ENCODE measurements at places on chromosomes 16 and 17.
A peak's percentile ranks its signal among the peaks of the same experiment; 100 is the strongest.

- no peak for DNase-seq
Observed at GRCh38 chr16:53069772-53070171, 15.0 kb downstream of the CHD9 start.

GRCh38 chr17:45900136-45900535, 5.8 kb downstream of the MAPT start:
- no peak for DNase-seq

- DNase-seq = no peak
Observed at GRCh38 chr16:69839240-69839688, 77.1 kb downstream of the WWP2 start.

DNA sequence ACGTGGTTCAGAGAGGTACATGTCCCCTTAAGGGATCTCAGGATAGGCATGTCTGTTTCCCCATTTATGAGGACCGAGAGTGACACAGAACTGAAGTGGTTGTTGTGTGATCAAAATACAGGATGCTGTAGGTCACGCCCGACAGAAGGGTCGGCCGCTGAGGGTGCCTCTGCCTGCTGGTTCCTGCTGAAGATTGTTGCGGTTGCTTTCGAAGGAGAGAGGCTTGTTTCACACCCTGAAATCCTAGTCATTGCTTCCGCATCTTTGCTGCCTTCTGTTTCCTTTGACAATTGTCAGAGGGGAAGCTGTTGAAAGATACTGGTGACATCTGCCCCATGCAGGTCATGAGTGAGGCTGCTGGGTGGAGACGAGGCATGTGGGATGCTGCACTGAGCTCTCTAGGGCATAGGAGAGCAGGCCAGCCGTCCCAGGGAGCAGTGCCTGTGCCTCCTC, 3.8 kb upstream of the NAT9 start:
- DNase-seq = no peak

DNA sequence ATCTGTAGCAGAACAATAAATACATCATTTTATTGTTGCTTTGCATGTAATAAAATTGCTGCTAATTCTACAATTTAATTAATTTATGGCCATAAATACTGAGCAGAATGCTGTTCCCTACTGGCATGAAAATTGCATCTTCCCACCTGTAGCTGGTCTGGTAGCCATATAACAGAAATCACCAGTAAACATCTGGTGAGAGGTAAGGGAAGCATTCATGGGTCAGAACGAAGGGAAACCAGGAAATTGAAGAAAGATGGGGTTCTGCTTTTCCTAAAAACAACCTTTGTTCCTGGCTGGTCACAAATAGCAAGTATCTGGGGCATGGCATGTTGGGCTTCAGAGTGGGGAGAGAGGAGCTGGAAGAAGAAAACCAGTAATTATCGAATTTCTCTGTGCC, 128.4 kb downstream of the CDH11 start:
- DNase-seq = no peak

DNA sequence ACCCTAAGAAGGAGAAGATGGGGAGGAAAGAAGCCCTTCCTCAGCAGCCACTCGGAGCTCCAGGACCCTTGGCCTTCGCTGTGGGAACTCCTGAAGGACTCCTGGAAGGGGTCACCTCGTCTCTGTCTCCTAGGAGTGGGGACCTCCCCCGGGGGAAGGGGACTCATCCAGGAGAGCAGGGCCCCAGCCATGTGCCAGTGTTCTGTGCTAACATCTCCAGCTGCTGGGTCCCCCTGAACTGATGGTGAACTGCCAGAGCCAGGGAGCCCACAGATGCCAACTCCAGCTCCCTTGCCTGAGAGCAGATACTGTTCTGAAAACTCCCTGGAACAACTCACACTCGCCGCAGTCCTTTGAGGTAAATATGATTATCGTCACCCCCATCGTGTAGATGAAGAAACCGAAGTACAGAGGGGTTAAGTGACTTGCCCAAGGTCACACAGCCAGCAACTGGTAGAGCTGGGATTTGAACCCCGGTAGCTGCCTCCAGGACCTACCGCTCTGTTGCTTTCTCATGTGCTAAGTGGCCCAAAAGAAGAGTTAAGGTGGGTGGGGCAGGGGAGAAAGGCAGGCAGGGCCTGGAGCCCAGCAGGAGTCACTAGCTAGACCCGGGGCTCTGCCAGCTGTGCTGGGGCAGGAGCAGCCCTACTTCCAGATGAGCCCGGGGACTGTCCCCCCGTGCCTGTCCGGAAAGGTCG, 10.5 kb downstream of the TIMM22 start:
- no peak for DNase-seq

DNA sequence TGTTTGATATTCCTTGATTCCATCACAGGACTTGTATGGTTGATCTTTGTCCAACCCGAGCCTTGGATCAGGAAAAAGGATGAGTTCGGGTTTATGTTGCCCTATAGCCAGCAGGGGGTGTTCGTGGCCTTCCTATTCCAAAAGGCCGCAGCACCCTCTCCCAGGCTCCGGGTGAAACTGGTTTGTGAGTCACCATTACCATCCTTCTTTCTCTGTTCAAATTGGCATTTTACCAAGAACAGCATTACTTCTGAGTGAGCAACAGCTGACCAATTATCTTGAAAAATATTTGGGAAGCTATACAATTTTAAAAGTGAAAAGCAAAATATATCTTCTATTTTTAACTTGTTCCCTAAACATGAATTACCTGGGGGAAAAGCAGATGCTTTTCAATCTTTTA, 24.3 kb upstream of the KRT20 start:
- DNase-seq = peak; percentile 40

DNA sequence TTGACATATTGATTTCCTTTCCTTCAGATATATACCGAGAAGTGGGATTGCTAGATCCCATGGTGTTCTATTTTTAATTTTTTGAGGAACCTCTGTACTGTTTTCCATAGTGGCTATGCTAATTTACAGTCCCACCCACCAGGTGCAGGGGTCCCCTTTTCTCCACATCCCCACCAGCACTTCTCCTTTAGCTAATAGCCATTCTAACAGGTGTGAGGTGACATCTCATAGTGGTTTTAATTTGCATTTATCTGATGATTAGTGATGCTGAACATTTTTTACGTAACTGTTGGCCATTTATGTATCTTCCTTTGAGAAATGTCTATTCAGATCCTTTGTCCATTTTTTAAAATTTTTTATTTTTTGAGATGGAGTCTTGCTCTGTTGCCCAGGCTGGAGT, 93.9 kb downstream of the SDR42E1 start:
- DNase-seq = no peak

DNA sequence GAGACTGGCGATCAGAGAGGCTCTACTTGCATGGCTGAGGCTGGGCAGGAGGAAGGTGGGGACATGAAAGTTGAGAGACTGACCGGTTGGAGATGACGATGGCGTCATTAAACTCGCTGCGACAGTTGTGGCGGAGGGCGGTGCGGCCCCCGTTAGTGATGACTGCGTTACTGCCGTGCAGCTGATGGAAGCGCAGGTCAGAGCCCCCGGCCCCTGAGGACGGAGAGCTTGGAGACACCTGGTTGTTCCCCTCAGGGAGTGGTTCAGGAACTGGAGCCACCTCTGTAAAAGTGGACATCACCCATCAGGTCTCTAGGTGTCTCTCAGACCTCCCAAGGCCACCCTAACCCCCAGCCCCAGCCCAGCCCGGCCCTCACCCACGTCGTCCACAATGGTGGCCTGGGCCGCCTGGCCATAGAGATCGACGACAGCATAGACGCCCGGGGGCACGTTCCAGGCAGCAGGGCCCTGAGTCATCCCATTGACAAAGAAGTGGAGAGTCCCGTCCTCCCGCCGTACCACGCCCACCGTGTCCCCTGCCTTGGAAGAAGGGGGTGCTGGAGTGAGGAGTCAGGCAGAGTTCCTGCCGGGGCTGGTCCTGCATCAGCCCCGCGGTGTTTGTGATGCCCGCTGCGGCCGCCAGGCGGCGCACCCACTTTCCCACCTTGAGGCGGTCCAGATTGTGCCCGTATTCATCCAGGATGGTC, 5.3 kb downstream of the NEURL4 start:
- DNase-seq = peak; percentile 79

GRCh38 chr17:82276938-82277337, 3.4 kb upstream of the CSNK1D start:
- no peak for DNase-seq

GRCh38 chr17:77877646-77878355, 80.7 kb upstream of the TNRC6C start:
- DNase-seq = no peak

DNA sequence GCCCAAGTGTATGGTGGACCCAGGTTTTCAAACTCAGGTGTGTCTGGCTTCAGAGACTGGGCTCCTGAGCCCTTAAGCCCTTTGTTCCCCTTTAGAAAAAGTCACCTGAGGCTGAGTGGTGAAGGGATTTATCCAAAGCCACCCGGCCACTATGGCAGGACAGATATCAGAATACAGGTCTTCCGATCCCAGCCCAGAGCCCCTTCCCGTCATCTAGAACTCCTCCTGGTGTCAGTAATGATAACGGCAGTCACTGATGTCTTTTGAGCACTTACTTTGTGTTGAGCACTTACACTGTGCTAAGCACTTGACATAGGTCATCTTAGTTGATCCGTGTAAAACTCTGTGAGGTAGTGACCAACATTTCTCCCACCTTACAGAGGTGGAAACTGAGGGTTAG, 16.6 kb downstream of the NOD2 start:
- no peak for DNase-seq

DNA sequence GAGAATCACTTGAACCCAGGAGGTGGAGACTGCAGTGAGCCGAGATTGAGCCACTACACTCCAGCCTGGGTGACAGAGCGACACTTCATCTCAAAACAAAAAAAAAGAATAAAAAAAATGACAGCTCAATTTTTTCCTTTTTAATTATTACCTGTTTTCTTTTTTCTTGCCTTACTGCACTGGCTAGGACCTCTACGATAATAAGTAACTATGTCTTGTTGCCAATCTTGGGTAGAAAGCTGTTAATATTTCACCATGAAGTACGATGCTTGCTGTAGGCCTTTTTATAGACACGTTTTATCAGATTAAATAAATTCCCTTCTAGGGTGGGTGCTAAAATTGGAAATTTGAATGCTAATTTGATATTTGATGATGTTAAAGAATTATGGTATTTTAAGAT, 82.8 kb downstream of the GLG1 start:
- DNase-seq = no peak

DNA sequence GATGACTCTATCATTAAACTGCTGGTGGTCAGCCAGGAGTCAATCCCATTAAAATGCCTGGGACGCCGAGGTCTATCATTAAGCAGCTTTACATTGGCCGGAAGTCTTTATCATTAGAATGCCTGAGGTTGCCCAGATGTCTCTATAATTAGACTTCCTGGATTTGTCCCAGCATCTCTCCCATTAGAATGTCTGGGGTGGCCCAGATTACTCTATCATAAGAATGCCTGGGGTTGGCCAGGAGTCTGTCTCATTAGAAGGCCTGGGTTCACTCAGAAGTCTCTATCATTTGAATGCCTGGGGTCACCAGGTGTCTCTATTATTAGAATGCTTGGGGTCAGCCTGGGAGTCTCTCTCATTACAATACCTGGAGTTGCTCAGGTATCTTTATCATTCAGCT, 2227.2 kb downstream of the TP53TG3F start:
- no peak for DNase-seq

DNA sequence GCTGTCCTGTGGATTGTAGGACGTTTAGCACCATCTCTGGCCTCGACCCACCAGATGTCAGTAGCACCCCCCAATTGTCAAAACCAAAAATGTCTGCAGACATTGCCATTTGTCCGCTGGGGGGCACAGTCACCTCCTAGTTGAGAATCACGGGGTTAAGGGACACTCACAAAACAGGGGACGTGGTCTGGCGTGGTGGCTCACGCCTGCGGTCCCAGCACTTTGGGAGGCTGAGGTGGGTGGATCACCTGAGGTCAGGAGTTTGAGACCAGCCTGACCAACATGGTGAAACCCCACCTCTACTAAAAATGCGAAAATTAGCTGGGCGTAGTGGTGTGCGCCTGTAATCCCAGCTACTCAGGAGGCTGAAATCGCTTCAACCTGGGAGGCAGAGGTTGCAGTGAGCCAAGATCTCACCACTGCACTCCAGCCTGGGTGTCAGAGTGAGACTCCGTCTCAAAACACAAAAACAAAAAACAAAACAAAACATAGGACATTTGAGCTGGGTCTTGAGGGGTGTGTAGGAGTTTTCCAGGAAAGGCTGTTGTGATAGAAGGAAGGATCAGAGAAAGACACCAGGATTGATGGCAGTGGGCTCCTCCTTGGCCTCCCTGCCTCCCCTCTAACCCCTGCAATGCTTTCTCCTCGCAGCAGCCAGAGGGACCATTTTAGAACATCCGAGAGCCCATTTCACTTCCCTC, 171.8 kb upstream of the GSE1 start:
- peak; percentile 82 for DNase-seq

DNA sequence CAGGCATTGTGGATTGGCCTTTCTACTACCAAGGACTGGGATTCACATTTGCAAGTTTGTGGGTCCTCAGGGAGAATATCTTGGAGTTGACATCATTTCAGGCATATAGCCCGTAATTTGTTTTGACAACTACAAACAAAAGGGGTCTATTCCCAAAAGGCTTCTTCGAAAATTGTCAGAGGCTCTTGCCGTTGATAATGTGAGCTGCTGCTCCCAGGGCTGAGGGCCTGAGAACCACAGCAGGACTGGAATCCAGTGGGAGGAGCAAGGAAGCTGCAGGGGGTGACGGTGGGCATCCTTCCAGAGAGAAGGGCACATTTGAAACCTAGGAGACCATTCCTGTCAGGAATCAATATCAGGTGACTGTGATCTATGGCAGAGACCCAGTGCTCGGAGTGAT, 761.6 kb upstream of the RBFOX1 start:
- no peak for DNase-seq

DNA sequence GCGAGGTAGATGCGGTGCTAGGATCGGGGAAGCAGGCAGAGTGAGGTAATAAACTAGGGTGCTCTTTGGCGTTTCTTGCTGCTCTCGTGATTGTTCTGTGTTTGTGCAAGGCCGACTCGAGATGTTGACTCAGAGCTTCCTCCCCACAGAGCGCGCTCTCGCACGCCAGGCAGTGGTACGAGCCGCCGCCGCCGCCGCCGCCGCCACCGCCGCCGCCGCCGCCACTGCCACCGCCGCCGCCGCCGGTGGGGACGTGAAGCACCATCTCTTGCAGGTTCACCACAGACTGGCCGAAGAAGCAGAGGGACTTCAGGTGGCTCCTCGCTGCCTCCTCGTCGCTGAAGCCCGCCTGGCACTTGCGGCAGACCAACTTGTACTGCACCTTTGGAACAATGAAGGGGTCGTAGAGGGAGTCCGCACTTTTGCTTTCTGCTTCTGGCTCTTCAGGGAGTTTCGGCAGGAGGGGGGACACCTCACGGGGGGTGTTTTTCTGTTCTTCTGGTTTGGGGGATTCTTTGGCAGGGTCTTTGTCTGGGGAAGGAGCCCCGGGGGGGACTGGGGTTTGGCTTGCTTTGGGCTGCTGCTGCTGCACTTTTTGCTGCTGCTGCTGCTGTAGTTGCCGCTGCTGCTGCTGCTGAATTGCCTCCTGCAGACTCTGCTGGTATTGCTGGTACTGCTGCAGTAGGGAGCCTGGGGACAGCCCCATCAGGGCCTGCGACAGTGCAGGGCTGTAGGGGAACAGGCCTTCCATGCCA, 260.2 kb downstream of the ZFHX3 start:
- DNase-seq = peak; percentile 25
